Hematopoietic multipotent progenitor cell treated with erythropoietin and hydrocortisone succinate and interleukin-3 and kit ligand, for 8 days (in vitro differentiated cells): ENCODE measurements at places on chromosomes 12 and 14.

DNA sequence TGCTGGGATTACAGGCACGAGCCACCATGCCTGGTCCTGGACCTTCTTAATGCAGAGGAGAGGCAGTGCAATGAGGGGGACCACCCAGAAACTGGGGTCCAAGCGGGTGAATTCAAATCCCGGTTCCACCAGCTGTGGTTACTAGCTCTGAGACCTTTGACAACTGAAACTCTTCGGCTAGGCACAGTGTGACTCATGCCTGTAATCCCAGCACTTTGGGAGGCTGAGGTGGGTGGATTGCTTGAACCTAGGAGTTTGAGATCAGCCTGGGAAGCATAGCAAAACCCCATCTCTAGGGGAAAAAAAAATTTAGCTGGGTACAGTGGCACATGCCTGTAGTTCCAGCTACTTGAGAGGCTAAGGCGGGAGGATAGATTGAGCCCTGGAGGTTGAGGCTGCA, 5.0 kb upstream of the CD4 start:
- no peak for DNase-seq

GRCh38 chr12:49108958-49109404, 1.7 kb downstream of the LMBR1L start:
- DNase-seq: no peak

DNA sequence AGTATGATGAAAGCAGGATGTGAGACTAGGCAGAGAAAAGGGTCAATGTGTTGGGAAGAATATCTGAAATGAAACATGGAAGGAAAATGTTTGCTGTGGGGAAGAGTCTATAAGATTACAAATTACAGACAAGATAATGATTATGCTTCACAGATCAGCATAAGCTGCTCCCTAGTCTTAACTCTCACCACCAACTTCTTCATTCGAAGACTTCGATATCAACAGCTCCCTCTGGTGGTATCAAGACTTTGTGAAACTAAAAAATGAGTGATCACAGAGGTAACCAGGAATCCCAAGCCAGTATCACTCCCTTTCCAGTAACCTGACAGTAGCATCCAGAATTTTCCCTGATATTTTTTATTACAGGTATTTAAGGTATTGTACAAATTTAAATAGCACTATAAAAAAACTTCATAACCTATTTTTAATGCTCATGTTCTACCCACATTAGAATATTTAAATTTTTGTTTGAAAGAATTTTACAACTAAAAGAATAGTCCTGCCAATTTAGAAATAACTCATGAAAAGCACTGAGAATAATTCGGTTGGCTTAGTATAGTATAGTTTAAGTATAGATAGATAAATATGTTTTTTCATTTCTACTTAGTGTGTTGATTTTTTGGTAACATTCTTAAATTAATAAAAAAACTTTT, 84.4 kb downstream of the C2CD5 start:
- DNase-seq: peak; percentile 74

- no peak for DNase-seq
These were observed 112.5 kb downstream of the RALGAPA1 start for GRCh38 chr14:35696575-35696974.

GRCh38 chr12:56321027-56321426, 5.2 kb upstream of the CNPY2 start:
- DNase-seq: no peak

GRCh38 chr14:34324363-34324795, 137.7 kb downstream of the SPTSSA start:
- peak; percentile 55 for DNase-seq

- no peak for DNase-seq
These were observed 156.6 kb downstream of the RPAP3 start for GRCh38 chr12:47549258-47549657.

- no peak for DNase-seq
These were observed 140.6 kb downstream of the ITPR2 start for GRCh38 chr12:26692407-26692806.

GRCh38 chr12:31710021-31710818, 18.6 kb downstream of the AMN1 start:
- no peak for DNase-seq

- no peak for DNase-seq
These were observed 114.3 kb upstream of the PCED1B start for GRCh38 chr12:46965137-46965536.

- DNase-seq: no peak
These were observed 39.8 kb upstream of the CMKLR1 start for GRCh38 chr12:108378926-108379325.

- no peak for DNase-seq
These were observed 91.1 kb downstream of the USP15 start for GRCh38 chr12:62351326-62351725.

DNA sequence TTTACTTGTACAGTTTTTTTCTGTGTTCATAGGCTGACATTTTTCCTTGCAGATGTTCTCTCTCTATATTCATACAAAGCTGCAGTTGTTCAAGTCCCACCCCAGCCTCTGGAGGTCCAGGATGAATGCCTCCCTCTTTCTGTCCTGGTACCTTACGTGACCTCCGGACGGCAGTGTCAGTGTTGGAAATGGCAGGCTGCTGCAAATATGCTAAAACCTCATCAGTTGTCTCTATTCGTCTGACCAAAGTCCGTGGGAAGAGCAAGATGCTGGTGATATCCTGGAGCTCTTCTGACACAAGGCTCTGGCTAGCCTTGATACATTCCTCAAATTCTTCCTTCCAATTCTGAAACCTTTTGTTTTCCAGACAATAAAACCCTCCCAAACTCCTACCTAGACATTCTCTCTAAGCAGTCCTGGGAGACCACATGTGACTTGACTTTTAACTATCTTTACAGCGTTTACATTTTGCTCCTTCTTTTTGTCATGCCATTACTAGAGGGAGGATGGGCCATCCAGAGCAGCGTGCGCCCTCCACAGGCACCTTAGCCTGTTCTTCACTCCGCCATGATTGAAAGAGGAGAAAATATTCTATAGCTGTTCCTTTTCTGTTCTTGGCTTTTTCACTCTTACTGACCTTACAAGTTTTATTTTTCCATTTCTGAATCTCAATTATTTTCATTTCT, 143.6 kb downstream of the RGS6 start:
- no peak for DNase-seq

- DNase-seq: no peak
These were observed 78.5 kb downstream of the MYRFL start for GRCh38 chr12:69903548-69903947.

- no peak for DNase-seq
These were observed 30.6 kb upstream of the GALNT9 start for GRCh38 chr12:132359971-132360370.

GRCh38 chr12:62604871-62605270, 138.2 kb downstream of the MON2 start:
- DNase-seq: peak; percentile 52

DNA sequence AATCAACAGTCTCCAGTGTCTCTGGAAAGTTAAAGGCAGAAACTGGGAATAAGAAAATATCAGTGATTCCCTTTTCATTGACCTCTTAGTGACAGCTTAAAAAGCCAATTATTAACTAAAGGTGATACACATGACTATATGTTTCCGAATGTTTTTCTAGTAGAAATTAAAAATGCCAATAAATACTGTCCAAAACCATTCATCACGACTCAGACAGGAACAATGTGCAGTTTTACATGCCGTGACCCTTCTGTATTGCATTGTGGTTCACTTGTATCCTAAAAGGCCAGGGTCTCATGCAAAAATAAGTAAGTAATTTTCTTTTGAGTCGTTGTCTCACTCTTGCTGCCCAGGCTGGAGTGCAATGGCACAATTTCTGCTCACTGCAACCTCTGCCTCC, 105.9 kb upstream of the TTC7B start:
- DNase-seq: no peak

GRCh38 chr14:22555384-22556011, 33.5 kb downstream of the DAD1 start:
- peak; percentile 15 for DNase-seq

DNA sequence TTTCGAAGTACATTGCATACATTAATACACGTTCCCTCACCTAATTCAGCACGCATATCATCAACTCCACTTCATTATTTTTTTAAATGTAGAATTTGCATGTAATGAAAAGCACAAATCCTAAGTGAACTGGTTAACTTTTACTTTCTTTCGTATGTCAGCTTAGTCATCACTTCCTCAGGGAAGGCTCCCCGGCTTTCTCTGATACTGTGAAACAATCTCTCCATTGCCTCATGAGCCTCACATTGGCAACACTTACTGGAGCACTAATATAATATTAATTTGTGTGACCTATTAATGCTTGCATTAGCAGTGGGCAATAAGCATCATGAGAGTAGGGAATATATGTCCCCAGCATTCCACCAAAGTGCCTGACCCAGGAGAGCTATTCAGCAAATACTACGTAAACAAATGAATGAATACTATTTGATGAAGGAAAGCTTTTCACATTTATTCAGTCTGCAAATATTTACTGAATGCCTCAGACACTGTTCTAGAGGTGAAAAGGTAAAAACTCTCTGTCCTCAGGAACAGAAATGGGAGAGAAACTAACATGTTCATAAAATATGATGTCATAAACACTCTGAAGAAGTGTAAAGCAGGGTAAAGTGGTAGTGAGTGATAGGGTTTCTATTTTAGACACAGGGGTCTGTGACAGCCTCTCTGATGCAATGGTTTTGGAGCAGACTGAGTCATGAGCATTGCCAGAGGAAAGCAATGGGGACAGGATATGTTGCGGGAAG, 327.5 kb upstream of the DIO2 start:
- DNase-seq: no peak

- DNase-seq: no peak
These were observed 178.8 kb downstream of the CEP128 start for GRCh38 chr14:80762641-80763228.

DNA sequence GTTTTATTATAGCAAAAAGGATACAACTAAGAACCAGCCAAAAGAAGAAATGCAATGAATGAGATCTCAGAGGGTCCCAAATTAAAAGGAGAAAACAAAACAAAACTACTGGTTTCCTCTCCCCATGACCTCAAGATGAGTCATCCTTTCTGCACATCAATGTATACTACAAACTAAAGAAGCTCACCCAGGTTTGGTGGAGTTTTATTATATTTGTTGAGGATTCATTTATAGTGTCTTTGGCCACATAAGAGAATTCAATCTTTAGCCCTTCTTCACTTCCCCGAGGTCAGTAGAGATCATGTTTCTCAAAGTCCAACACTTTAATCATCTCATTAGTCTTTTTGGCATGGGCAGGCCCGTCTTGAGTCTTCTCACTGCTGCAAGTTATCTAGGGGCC, 210.6 kb downstream of the SLC6A15 start:
- DNase-seq: no peak

DNA sequence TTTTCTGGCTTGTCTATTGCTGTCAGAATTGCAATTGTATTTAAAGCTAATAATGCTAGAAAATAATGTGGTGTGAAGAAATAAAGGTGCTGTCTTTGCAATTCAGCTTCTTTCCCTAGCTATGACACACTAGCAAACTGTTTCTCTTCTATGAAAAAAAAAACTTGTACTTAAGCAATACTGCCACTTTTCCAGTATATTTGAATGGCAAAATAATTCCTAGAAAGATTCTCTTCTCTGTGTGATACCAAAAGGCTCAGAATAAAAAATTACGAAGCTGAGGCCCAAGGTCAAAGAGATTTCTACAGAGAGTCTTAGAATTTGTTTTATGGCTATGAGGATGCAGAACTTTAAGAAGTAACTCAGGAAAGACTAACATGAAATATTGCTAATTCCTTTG, 235.5 kb downstream of the ADAMTS20 start:
- no peak for DNase-seq

DNA sequence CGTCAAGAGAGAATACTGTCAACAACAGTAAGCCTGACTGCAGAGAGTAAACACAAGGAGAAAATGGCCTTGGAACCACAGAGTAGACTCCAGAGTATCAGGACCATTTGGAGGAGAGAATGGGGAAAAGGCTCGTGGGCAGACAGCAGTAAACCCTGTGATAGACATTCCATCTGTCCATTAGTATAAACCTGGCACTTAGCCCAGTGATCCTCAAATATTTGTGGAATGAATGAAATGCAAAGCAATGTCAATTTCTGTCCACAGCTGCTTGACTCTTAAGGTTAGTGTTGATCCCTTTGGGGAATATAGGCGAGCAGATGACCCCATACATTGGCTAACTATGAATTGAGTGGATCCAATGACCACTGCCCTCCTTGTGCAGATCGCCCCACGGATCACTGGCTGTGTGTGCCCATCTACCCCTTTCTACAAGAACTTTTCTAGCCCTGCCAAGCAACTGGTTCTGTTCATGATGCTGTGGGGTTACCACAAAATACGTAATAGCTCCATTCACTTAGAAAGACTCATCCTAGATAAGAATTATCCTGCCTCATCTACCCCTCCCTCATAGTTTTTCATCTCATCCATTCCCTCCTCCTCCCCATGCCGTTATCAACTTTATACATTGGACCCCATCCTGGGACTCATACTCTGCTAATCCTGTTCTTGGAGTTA, 846.8 kb downstream of the NRXN3 start:
- no peak for DNase-seq

- DNase-seq: no peak
These were observed 3.2 kb upstream of the MEG3 start for GRCh38 chr14:100822532-100823296.

GRCh38 chr12:111826992-111827391, 15.0 kb upstream of the MAPKAPK5 start:
- no peak for DNase-seq

- no peak for DNase-seq
These were observed 25.7 kb downstream of the TUNAR start for GRCh38 chr14:95902273-95902826.

- DNase-seq: no peak
These were observed 20.7 kb downstream of the PELI2 start for GRCh38 chr14:56138928-56139327.

DNA sequence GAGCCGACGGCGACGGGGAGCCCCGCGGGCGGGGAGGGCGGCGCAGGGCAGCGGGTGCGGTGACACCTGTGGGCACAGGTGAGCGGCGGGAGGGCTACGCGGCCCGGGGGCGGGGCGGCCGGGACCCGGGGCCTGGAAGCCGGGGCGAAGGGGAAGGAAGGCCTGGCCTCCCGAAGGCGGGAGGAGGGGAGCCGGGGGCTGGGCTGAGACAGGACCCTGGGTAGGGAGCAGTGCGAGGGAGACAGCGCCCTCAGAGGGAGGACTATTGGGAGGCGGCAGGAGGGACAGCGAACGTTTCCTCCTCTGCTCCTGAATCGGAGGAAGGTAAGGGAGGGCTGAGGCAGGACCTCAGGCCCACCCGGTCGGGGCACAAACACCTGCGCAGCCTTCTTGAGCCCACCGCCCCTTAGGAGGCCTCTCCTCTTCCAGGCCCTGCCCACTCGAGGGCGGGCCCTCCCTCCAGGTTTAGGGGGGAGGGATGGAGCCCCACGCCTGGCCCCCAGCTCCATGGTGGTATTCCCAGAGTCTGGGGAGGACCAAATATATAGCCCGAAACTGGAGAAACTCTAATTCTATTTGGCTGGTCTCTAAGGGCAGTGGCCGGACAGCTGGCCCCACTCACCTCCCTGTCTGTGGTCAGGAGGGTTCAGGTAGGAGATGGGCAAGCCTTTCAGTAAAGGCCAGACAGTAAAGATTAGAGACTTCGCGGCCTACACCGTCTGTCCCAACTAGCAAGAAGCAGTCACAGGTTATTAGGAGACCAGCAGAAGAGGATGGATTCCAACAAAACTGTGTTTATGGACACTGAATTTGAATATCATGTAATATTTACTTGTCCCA, 509 bp downstream of the PLEKHG6 start:
- no peak for DNase-seq
